ENCODE measurements at places on chromosomes 7 and 10. TPM values are rescaled to one million over a fixed set of nuclear protein-coding genes. Genes with fewer than 3 reads are reported as not detected.

GRCh38 chr10:57420881-57421280, 846.8 kb downstream of the IPMK start:
- DNase-seq = no peak

DNA sequence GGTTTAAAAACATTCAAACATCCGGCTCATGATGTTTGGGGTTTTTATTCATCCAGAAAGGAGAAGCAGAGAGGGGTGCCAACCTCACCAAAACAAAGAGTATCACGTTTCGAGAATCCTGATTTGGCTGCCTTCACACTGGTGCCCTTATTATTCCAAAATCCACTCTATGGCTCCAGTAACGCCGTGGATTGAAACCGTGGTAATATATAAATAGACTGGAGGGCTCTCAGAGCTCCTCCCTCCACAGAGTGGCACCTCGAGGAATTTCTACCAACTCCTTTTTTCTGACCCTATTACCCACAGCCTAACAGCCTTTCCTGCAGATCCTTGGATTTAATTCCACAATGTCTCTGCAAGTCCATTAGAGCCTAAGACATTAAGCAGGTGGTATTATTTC, 353.6 kb downstream of the CRPPA start:
- no peak for DNase-seq

DNA sequence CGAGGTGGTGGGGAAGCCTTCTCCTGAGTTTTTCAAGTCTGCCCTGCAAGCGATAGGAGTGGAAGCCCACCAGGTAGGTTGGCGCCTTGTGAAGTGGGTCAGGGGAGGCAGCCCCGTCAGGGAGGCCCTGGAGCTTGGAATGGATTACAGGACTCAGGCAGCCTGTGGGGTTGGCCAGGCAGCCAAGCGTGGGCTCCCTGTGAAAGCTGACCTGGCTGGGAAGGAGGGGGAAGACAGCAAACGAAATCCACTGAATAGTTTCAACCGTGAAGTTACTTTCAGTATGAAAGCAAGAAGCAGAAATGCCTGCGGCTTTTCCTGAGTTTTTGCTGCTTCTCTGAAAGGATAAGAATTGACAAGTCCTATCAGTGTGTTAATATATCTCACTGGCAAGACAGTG, 36.4 kb downstream of the LHPP start:
- DNase-seq = no peak

CYP2C8 gene
- total RNA-seq = 3.4 TPM

GJD4 gene
- not detected for total RNA-seq

GRCh38 chr10:16662923-16663322, 141.2 kb upstream of the C1QL3 start:
- no peak for DNase-seq

DNA sequence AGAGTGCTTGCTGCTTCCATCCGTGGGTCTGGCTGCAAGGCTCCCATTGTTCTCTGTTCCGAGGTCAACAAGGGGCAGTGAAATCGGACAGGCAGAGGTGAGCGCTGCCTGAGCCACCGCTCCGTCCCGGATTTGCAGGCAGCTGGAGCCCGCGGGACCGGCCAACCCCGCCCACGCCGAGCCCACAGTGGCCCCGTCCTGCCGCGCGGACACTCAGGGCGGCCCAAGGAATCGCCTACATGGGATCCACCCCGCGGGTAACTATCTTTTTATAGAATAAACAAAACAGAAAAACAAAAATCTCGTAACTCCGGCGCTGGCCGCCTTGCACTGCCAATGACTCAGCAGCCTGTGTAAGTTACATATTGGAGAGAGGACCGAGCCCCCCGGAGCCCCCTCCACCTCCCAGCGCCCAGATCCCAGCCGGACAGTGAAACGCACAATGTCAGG, 1.9 kb downstream of the BNIP3 start:
- DNase-seq = no peak

- DNase-seq = no peak
Measured at GRCh38 chr10:67603086-67603485, 92.9 kb downstream of the CTNNA3 start.

DNA sequence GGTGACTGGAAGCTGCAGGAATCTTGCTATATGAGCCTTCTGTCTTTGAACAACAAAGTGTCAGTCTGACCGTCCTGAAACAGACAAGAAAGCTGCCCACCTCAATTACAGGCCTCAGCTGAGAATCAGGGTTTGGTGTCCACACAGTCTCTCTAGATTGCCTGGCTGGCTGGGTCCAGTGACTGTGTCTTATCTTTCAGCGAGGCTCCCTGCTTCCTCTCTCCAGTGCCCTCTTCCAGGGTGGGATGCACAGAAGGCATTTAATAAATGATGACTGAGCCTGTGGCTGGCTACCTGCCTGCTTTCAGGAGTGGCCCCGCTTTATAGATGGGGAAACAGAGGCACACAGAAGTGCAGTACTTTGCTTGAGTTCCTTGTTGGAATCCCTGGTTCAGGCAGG, 27.4 kb downstream of the FGF8 start:
- no peak for DNase-seq

DNA sequence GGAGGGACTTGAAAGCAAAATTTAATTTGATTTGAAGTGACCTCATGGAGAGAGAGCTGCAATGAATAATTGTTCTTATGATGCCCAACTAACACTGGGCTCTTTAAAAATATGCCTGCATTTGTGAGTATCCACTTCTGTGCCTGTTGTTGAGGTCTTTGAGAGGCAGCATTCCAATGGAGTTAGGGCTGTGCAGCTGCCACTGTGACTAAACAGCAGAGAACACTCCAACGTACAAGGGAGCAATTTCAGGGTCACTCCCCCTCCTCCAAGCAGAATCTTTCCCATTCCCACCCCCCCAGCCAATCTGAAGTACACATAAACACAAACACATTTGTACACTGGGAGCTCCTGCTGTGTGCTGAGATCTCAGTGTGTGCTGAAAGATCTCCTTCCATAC, 28.0 kb upstream of the GSAP start:
- DNase-seq = no peak

DNA sequence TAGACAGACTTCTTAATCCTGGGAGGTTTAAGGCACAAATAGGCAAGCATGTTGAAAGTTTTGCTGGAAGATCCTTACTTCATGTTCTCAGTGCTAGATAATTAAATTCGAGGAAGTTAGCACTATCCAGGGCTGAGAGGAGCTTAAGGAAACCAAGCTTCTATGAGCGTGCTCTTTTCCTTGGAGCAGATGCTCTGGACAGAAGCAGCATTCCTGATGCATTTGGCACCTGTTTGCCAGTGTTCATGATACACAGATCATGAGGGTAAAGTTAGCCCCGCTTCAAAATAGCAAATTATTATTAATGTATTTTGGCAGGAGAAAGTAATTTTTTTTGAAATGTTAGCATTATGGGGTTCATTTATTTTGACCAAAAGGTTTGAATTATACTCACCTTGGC, 9.4 kb downstream of the HDAC9 start:
- DNase-seq = no peak

DNA sequence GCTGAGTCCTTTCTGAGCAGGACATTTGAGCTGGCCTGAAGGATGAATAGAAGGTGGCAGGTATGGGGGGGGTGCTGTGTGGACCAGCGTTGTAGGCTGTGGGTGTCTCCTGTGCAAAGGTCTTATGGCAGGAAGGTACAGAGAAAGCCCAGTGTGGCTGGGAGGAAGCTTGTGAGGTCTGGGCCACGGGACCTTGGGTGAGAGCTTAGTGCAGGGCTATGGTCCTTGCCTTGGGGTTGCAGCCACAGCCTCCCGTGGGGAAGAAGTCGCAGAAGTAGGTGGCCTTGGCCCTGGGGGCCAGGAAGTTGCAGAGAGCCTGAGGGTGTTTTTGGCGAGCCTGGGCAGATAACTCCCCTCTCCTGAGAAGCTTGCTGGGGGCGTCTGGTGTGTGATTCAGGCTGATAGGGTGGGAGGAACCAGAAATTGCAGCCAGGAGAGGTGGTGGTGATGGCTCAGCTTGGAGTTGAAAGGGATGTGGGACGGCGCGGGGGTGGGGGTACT, 172.0 kb upstream of the TNRC18 start:
- DNase-seq = peak; percentile 60

GRCh38 chr10:118017071-118017740, 29.5 kb downstream of the RAB11FIP2 start:
- no peak for DNase-seq

FOXI2 gene
- not detected for total RNA-seq

DNA sequence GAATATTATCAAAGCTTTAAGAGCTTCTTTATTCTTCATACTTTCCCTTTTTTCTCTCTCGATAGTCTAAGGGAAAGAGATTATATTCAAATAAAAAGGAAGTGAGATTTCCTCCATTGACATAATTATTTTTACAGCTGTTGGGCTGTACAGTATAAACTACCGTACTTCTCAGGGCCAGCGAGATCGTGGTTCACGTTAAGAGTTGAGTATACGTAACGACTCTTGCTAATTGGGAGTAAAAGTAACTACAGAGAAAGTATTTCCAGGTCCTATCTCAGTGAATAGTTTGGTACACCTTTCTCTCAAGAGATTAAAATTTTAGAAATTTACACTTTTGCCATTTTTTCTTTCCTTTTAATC, 57.8 kb downstream of the INPP5F start:
- DNase-seq = no peak

GDF10 gene
- total RNA-seq = 3.1 TPM

NKX2-3 gene
- total RNA-seq = not detected

- no peak for DNase-seq
Measured at GRCh38 chr7:91657483-91658071, 222.9 kb downstream of the MTERF1 start.

DNA sequence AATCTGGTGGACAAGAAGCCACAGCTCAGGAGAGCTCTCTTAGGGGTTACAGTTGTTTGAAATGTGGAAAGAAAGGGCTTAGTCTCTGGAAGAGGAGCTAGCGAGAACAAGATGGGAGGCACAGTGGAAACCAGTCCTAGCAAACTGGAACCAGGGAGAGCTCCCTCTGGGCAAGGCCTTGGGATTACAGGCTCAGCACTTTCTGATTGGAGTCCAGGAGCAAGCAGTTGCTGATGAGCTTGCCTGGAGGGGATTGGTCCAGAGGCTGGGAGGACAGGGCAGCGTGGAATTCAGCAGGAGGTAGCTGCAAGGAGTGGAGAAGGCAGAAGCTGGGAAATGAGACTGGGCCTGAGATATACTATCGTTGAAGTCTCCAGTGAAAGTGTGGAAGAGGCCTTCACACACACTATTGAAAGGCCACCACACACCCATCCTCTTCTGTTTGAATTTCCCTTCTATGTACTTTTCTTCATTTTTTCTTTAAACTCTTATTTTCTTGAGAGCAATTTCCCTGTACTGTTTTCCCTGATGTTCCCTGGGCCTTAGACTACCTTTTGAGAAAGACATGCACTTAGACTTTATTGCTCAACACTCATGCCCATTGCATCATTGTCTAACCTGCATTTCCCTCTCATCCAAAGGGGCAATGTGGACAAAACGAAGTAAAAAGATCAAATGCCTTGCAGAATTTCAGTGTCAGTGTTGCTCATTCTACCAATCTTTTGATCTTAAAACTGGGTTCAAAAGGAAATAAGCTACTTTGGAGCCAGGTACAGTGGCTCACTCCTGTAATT, 57.8 kb upstream of the LANCL2 start:
- DNase-seq = no peak

C7orf33 gene
- not detected for total RNA-seq

- DNase-seq = no peak
Measured at GRCh38 chr10:80186364-80187012, 18.8 kb downstream of the ANXA11 start.

- no peak for DNase-seq
Measured at GRCh38 chr7:90723866-90724265, 127.7 kb downstream of the CDK14 start.

FFAR4 gene
- not detected for total RNA-seq

- no peak for DNase-seq
Measured at GRCh38 chr7:116553168-116553964, 28.5 kb downstream of the CAV1 start.

- no peak for DNase-seq
Measured at GRCh38 chr7:70263471-70264255, 665.4 kb downstream of the AUTS2 start.

GRCh38 chr7:20385126-20385525, 54.4 kb downstream of the ITGB8 start:
- DNase-seq = no peak

DNA sequence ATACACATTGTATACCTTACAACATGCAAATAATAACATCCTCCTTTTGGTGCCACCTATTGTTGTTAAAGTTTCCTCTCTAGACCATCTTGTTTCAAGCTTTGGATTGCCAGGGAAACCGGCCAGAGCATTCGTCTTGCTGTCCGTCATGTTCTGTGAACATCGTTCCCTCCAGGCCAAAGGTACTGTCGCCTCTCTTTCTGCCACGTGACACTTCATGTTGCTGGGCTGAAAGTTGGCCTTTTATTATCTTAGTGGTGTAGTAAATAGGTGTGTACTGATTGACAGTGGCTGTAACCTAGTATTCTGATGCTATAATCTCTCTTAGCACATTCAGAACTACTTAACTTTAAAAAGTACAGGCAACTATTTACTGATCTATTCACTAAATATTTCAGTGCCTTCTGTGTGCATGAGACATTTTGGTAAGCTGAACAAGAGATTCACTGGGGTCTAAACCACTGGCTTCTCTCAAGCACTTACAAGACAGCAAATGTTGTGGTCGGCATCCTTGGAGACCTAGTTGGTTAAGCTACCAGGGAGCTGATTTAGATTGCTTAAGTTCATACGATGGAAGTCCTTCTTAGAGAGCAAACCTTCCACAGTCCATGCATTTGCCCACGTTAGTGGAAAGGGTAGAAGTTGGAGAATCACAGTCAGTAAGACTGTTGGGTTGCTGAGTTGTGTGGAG, 52.4 kb downstream of the SHH start:
- DNase-seq = no peak

- no peak for DNase-seq
Measured at GRCh38 chr10:52967806-52968795, 195.5 kb upstream of the MBL2 start.

GRCh38 chr10:97372233-97372875, 28.8 kb downstream of the RRP12 start:
- DNase-seq = no peak

DNA sequence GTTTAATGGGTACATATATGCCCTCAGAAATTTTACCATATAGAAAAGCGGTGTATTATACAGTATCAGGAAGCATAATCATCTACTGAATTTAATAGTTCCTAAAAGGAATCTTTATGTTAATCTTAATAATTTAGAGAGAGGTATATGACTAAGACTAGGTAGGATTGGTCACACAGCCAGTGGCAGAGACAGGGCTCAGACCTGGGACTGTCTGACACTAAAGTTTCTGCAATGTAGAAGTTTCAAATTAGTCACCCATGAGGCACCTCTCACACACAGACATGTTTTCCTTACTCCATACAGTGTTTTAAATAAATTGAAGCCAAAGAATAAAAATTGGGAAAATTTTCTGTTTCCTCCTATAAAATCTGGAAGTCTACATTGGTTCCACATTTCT, 72.8 kb upstream of the ADRA2A start:
- no peak for DNase-seq

DNA sequence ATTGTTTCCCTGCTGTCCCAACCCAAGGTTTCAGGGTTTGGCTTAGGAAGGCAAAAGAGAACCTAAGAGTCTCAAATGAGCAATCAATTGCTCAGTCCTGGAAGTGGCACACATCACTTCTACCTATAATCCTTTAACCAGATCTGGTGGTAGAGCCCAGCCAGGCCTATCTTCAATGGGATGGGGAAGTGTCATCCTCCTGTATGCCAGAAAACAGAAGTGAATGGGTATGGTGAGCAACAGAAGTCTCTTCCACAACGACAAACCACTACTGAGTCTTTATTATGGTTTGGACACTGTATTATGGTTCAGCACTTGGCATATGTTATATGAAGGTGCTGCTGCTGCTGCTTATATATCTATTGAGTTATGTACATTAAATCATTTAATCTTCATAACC, 3.0 kb upstream of the AKR1B1 start:
- DNase-seq = no peak

- no peak for DNase-seq
Measured at GRCh38 chr10:88721392-88721791, 15.3 kb downstream of the LIPK start.

UPF2 gene
- total RNA-seq = 21.4 TPM

Data from occipital lobe (tissue), 3 donors.